Right renal cortex interstitium (tissue), 3 donors: ENCODE measurements at places on chromosomes 3 and 15.

DNA sequence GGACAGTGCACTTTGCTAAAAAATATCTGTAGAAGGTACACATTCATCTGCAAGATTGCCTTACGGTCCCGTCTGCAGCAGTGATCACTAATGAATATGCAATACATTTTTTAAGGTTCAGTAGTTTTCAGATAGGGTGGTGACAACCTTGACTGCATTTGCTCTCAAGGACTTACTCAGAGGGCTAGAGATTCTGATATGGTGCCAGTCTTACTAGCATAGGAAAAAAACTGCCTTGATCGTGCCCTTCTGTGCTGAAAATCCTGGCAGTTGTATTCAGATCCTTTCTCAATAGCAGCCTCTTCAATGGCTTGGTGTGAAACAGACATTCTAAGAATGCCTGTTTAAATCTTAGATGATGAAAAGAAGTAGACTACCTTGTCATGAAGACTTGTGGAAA, 411.9 kb upstream of the CCDC54 start:
- DNase-seq, result no peak

DNA sequence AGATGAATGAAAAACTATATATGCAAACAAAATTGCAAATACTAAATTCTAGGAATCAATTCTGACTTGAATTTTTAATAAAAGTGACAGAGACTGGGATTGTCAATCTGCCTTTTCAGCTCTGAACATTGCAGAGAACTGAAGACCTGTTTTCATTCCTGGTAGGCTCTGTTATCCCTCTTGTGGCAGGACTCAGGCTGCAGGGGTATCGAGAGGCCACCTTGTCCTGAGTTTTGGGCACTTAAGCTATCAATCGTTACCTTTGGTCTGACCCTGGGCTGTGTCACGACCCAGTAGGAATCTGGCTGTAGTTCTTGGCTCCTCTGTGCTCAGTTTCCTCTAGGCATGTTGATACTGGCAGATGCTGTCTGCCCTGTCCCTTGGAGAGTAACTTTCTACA, 238.0 kb downstream of the CACNA2D3 start:
- no peak for DNase-seq

DNA sequence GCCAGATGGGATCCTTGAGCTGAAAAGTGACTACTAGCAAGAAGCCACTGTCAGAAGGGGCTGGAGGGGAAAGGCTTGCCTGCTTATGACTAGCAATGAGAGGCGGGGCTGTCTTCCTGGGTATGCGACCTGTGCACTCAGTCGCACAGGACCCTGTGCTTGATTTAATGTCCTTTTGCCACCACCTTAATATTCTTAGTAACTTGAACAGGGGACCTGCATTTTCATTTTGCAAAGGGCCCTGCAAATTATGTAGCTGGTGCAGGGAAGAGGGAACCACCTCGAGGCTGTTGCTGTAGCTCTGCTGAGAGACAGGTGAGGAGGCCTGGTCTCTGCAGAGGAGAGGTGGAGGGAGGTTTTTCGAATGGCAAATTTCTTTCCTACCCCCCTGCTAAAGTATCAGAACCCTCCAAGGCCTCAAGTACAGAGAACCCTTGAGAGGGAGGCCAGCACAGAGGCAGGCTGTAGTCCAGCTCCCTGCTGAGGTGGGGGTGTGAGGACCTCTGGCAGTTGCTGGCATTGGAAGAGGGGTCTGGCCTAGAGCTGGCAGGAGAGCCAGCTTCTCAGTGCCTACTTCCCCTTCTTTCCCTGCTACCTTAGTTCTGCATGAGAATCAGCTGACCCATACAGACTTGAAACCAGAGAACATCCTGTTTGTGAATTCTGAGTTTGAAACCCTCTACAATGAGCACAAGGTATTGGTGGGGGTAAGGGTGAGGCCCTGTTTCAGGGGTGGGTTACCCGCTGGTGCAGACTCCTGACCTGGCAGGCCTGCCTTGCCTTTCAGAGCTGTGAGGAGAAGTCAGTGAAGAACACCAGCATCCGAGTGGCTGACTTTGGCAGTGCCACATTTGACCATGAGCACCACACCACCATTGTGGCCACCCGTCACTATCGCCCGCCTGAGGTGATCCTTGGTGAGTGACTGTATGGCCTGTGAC, 11.4 kb downstream of the CLK3 start:
- DNase-seq, result no peak

- DNase-seq, result peak; percentile 5
Observed at GRCh38 chr15:37764733-37765191, 169.7 kb upstream of the TMCO5A start.

DNA sequence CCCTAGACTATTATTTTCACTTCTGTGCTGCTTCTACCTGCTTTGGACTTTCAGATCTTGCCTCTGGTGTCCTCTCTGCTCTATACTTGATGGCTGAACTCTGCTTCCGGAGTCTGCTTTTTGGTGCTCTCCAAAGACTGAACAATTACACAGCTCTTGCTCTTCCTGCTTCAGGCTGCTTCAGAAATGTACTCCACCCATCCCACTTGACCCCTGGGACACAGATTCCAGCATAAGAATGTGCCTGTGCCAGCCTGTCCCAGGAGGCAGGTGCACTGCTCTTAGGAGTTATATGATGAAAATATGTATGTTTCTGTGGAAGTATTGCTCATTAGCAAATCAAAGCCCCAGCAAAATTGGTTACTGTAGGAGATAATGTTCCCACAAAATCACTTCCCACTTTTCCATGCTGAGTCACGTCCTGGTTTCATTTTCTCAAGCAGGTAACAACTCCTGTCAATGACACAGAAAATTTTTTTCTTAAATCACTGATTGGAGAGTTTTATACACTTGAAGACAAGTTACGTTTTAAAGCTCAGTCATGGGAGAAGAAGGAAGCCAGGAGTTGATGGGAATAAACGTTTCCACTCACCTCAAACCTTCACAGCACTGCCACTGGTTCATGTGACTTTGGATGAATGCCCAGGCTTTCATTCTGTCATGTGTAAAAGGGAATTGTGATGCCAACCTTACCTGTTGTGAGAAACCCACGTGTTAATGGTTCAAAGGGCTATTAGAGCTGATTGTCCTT, 239.4 kb upstream of the ZPLD1 start:
- DNase-seq, result no peak

DNA sequence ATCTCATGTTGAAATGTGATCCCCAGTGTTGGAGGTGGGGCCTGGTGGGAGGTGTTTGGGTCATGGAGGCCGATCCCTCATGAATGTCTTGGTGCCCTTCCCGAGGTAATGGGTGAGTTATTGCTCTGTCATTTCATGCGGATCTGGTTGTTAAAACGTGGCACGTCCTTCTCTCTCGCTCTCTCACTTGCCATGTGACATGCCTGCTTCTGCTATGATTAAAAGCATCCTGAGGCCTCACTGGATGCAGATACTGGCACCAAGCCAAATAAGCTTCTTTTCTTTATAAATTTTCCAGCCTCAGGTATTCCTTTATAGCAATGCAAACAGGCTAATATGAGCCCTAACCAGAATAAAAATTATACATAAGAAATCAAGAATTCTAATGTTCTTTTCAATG, 31.7 kb upstream of the HACD2 start:
- DNase-seq, result no peak

DNA sequence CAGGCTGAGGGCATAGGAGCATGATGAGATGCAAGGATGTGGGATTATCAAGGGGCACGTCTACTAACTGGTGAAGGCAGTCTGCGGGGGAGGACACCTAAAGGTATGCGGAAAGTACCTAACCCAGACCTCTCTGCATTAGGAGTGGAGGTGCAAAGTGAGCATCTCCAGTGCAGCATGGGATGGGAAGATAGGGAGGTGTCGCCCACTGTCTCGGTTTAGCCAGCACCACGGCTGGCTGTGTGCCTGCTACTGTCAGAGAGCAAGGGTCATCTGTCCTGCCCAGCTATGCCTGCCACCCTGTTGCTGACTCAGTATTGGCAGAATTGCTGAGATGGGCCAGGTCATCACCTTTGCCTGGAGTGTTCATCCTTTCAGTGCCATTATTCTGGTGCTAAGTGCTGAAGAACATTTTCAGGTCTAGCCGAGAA, 40.1 kb downstream of the OXNAD1 start:
- DNase-seq, result no peak

DNA sequence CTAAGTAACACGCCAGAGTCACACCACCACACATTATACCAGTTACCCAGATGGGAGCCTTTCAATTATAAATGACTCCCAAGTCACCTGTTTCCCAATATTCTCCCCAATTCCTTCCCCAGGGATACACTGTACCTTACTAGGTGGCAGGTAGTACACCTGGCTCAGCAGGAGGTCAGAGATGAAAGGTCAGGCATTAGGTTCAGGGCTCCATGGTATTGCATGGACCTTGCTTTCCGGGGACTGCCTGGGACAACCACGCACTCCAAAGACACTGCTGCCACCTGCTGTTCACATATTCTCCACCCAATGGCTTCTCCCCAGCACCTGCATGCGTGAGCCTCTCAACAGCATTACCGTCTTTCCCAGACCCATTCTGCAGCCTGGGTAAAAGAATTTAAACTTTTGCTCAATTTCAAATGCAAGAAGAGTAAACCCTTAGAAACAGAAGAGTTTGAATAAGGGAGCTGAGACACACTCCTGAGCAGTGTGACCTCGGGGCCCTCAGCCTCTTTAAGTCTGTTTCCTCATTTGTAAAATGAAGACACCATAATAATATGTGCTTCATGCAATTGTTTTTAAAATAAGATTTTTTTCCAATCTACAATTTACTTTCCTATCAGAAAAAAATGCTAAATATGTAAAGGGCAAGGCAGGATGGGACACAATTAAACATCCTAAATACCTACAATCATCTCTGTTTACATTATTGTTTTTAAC, 28.0 kb upstream of the LACTB start:
- DNase-seq, result no peak

DNA sequence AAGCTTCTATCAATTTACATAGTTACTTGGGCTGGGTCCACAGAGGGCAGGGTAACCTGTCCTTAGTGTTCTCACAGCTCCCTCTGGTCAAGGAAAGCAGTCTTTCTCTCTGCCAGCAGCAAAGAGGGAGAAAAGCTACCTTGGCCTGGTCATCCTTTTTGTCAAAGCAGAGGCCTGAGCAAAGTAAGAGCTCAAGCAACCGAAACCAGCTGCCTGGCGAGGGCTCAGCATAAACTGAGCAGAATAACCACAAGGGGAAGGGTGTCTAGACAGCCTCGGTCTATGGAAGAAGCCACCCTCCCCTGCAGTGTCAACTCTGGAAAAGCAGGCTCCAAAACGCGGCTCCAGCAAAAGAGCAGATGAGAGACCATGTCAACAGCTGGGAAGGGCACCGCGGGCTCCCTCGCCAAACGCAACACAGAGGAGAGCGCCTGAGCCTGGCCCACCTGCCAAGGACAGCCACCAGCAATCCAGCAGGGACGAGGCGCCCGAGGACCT, 17.4 kb downstream of the LRIG1 start:
- DNase-seq, result no peak

DNA sequence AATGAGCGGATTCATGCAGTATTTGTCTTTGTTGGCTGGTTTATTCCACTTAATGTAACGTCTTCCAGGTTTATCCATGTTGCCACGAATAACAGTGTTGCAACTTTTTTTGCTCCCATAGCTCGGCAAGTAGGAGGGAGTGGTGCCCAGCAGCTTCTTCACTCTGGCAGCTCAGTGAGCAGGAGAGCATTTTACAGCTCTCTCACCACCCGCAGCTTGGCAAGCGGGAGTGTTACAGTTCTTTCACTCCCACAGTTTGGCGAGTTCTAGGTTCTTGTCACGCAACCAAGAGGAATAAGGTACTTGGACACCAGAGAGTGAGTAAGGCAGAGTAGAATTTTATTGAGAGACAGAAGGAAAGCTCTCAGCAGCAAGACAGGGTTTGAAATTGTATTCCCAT, 935.2 kb downstream of the TBL1XR1 start:
- DNase-seq, result no peak

DNA sequence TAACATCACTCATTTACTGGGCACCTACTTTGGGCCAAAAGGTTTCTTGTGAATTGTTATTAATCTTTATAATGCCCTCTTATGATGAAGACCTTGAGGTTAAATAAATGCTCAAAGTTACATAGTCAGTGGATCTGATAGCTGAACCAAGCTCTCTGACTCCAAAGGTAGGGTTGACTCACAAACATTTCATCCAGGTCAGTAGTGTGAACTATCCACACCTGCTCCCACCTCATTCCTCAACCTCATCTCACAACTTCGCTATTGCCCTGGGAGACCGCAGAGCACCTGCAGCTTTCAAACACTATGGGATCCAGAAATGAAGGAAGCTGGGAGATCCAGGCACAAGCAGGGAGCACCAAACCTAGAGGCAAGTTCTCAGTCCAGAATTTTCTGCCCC, 93.8 kb upstream of the FGF12 start:
- DNase-seq, result no peak

GRCh38 chr3:186746008-186746407, 28.8 kb downstream of the KNG1 start:
- DNase-seq, result no peak

DNA sequence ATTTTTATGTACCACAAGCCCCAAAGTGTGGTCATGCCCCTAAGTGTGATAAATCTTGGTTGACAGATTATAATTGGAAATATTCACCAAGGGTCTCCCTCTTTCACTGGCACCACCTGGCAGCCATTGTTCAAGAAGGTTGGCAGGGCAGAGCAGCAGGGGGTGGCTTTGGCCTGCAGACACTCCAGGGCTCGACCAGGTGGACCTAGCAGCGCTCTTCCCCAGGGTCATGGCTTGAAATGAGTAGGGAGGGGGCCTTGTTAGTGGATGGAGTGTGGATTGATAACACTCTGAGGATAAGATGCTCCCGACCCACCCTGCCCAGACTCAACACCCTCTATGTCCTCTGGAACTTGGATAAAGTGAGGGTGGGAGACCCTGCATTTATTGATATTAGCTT, 58.2 kb upstream of the KLHL25 start:
- DNase-seq, result no peak

GRCh38 chr15:98914626-98915025, 93.0 kb downstream of the PGPEP1L start:
- no peak for DNase-seq

- no peak for DNase-seq
Observed at GRCh38 chr3:61505197-61505596, 56.2 kb upstream of the PTPRG start.

- no peak for DNase-seq
Observed at GRCh38 chr15:77350792-77351191, 69.1 kb downstream of the PEAK1 start.

- DNase-seq, result no peak
Observed at GRCh38 chr3:149384911-149385321, 7.5 kb upstream of the TM4SF1 start.

GRCh38 chr3:119965692-119966091, 128.6 kb downstream of the GSK3B start:
- no peak for DNase-seq

DNA sequence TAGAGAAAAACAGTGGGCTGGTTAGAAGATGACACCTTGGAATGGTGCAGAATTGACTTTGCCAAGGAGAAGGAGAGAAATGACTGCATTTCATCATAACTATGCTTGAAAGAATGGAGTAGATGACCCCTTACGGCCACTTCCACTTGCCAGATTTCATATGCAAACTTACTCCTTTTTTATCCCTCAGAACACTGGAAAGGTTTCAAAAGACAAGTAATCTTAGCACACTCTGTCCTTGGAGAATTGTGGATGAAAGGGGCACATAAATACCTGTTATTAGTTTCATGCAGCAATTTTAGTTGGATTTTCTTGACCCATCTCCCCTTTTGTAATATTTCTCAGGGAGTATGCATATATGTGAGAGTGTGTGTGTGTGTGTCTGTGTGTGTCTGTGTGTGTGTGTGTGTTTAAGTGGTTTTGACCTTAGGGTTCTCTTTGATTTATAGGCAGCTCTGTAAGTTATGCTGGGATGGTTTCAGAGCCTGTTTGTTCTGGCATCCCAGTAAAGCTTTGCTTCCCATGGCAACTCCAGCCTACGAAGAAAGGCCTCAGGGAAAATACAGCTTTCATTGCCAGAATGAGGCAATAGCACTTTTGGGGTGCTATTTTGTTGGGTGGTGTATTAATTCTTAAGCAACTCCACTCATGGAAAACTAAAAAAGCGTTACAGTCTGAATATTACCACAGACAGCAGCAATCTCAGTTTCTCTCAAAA, 122.2 kb upstream of the TP63 start:
- DNase-seq, result peak; percentile 19
